ENCODE measurements at places on chromosomes 7 and 10.

DNA sequence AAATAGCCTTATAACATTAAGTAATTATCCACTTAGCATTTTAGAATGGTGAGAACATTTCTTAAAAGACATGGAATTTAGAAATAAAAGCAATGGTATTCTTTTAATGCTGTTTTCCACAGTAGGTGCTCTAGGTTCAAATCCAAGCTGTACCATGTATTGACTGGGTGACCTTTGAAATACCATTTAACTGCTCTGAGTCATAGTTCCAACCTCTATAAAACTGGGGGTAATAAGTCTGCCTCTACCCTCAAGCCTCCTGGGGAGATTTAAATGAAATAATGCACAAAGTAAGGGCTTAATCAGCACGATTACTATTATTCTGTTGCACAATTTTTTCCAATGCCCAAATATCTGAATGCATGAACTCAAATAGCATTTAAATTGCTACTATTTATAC, 236.4 kb upstream of the CCDC6 start:
- DNase-seq = no peak

DNA sequence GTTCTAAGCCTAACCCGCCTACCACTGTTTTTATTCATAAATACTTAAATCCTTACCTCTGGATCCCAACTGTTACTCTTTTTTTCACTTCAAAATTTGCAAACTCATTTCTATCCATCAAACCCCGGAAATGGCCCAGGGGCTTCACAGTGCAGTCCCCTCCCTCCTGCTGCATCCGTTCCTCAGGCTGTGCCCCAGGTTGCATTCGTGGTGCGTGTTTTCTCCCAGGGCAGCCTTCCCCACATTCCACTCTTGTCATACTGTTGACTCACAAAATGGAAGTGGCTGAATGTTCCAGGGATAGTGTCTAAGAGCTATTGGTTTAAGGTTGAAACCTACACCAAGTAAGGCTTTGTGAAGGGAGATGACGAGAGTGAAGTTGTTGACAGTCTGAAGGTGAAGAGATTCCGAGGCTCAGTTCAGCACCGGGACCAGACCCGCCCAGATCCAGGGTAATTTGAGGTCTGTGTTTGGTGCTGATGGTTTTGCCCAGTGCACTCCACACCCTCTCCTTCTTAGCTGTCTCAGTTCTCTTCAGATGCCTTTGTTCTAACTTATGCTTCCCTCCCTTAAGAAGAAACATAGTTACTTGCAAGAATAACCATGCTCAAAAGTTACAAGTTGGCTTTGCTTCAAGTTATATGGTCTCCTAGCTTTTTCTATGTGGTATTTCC, 7.7 kb downstream of the INSIG1 start:
- DNase-seq = no peak

GRCh38 chr7:108001764-108002725, 916 bp downstream of the LAMB1 start:
- peak; percentile 69 for DNase-seq

- no peak for DNase-seq
These were observed 137.5 kb downstream of the PARD3 start for GRCh38 chr10:34677591-34677990.

DNA sequence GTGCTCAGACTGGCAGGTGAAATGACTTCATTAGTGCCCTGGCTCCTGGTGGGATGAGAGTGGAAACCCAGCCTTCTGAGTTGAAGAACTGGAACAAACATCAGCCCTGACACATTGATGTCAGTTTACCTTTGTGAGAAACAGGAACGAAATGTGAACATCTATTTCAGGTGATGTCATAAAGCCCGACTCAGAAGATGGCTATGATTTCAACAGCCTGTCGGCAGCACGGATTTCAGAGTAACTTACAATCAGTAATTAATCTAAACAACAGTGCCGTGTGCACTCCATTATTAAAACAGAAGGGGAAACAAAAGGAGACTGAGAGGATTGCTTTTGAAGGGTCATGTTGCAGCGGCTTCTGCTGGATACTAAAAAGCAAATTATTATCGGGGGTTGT, 243.2 kb downstream of the FRMD4A start:
- no peak for DNase-seq

DNA sequence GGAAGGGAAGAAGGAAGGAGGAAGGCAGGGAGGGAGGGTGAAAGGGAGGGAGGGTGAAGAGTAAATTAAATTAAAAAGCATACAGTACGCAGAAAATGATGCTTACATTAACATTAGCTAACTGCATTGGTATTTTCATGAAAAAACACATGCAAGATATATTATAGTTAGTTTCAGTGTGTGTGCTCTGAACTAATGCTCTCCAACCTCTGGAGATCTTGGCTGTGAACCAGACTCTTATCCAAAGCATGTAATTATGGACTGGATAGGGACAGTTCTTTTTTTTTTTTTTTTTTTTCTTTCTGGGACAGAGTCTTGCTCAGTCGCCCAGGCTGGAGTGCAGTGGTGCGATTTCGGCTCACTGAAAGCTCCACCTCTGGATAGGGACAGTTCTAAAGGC, 357.0 kb downstream of the FRMD4A start:
- peak; percentile 67 for DNase-seq

- DNase-seq = peak; percentile 53
These were observed 24.0 kb downstream of the COL26A1 start for GRCh38 chr7:101386558-101387231.

DNA sequence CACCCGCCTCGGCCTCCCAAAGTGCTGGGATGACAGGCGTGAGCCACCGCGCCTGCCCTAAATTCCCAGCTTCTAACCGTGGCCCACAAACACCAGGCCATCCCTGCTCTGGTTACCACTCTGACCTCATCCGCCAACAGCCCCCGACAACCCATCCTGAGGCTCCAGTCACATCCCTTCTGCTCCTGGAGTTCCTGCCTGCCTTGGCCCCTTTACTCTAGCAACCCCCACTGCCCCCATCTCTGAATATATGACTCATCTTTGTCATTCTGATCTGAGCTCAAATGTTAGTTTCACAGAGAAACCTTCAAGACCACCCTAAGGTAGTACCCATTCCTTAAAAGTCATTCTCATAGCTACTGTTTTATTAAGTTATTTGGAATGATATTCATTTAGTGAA, 26.6 kb downstream of the RHEB start:
- no peak for DNase-seq

GRCh38 chr7:64877714-64878610, 25.1 kb upstream of the ZNF273 start:
- no peak for DNase-seq

DNA sequence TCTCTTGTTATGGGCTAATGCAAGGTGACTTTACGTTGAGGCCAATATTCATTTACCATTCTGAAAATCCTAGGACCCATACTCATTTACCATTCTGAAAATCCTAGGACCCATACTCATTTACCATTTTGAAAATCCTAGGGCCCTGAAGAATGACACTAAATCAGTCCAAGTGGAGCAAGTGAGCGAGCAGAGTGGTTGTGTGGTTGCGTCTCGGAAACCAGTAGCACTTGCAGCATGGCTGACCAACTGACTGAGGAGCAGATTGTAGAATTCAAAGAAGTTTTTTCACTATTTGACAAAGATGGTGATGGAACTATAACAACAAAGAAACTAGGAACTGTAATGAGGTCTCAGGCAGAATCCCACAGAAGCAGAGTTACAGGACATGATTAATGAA, 6.9 kb downstream of the SAR1A start:
- DNase-seq = no peak

GRCh38 chr7:26705567-26705966, 158.8 kb downstream of the SKAP2 start:
- DNase-seq = peak; percentile 96

- no peak for DNase-seq
These were observed 1.6 kb downstream of the HOXA13 start for GRCh38 chr7:27198138-27198841.

- no peak for DNase-seq
These were observed 410.0 kb upstream of the MGMT start for GRCh38 chr10:129056734-129057689.

DNA sequence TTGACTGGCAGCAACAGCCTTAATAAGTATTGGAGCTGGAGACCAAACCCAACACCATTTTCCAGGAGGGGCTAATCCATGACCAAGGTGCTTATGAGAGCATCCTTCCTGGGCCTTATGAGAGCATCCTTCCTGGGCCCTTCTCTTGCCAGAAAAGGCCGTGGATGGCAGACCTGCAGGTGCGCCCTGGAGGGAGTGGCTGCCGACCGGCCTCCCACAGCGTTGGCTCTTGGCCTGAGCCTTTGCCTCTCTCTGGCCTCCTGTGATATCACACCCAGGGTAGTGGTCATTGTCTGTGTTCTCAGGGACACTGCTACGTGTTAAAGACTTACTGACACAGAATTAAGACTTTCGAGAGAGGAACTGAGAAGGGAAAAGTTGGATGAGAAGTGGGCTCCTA, 22.3 kb upstream of the NUDCD3 start:
- no peak for DNase-seq

DNA sequence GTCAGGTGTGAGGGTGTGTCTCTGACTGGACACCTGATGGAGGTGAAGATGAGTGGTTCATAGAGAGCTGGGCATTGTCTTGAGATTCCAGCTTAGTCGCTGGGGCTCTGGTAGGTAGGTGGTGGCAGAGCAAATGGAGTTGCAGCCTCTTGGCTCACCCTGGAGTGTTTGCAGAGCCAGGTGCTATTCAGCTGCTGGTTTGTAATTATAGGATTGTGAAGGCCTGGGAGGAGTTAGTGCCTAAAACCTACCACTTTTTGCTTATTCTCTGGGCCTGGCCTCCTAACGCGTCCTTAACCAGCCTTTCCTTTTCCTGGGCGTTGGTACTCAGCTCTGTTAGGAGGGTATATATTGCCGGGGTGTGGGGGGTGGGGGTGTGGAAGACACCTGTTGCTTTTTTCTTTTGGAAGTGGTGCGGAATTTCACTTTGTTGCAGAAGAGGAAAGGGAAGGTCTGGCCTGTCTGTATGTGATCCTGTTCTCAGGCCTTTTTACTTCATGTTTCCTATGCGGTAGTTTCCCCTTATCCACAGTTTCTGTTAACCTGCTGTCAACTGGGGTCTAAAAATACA, 3.2 kb downstream of the PPRC1 start:
- no peak for DNase-seq

DNA sequence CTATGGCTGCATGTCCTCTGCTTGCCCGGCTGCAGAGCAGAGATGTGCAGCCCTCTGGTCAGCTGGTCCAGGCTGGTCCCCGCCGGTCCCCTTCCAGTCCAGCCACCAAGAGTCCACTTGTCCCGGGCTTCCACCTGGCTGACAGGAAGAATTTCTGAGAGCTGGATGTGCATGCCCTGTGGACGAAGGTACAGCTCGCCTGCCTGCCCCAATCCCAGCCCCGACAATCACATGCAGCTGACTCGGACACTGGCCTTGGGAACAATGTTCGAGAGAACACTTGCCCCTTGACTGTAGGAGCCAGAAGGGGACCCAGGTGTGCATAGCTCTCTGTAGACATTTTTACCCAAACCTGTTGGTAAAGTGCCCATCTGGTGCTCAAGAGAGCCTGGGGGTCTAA, 11.8 kb downstream of the AVPI1 start:
- no peak for DNase-seq

- no peak for DNase-seq
These were observed 207.9 kb downstream of the CTNNA3 start for GRCh38 chr10:67487906-67488619.

GRCh38 chr7:133609806-133610205, 356.9 kb downstream of the EXOC4 start:
- no peak for DNase-seq

- no peak for DNase-seq
These were observed 8.8 kb downstream of the MXI1 start for GRCh38 chr10:110216240-110216639.

DNA sequence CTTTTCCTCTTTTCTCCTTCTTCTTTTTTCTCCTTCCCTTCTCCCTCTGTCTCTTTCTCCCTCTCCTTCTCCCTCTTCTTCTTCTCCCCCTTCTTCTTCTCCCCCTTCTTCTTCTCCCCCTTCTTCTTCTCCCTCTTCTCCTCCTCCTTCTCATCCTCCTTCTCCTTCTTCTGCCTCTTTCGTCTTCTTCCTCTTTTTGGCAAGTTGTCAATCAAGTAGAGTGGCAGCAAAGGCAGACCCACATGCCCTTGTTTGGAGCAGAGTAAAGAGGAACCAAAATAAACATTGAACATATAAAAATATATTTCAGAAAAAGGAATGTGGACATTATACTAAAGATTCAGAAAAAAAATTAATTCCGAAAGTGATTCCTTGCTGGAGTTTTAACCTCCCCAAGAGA, 59.6 kb upstream of the ZNF33B start:
- no peak for DNase-seq

- DNase-seq = peak; percentile 2
These were observed 154.7 kb downstream of the PON1 start for GRCh38 chr7:95169678-95170077.

- no peak for DNase-seq
These were observed 76.0 kb downstream of the HGF start for GRCh38 chr7:81693894-81694293.

GRCh38 chr7:1579481-1580421, 9.9 kb upstream of the PSMG3 start:
- peak; percentile 89 for DNase-seq

DNA sequence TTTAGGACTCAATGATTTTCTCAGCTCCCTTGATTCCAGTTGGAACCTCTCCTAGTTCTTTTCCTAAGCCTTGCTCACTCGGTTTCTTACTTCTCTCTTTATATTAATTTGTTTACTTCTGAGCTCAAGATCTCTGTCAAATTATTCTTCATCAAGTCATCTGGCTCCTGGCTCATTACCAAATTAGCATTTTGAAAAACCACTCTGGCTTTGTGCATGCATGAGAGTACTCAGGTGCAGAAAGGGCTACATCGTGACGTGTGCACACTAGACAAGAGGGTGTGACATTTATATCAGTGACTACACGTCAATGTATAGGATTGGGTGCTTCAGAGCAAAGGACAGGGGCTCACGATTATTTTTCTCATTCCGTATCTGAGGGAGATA, 645.7 kb upstream of the DPP6 start:
- DNase-seq = no peak

GRCh38 chr10:408236-408635, 273.0 kb downstream of the ZMYND11 start:
- peak; percentile 27 for DNase-seq

DNA sequence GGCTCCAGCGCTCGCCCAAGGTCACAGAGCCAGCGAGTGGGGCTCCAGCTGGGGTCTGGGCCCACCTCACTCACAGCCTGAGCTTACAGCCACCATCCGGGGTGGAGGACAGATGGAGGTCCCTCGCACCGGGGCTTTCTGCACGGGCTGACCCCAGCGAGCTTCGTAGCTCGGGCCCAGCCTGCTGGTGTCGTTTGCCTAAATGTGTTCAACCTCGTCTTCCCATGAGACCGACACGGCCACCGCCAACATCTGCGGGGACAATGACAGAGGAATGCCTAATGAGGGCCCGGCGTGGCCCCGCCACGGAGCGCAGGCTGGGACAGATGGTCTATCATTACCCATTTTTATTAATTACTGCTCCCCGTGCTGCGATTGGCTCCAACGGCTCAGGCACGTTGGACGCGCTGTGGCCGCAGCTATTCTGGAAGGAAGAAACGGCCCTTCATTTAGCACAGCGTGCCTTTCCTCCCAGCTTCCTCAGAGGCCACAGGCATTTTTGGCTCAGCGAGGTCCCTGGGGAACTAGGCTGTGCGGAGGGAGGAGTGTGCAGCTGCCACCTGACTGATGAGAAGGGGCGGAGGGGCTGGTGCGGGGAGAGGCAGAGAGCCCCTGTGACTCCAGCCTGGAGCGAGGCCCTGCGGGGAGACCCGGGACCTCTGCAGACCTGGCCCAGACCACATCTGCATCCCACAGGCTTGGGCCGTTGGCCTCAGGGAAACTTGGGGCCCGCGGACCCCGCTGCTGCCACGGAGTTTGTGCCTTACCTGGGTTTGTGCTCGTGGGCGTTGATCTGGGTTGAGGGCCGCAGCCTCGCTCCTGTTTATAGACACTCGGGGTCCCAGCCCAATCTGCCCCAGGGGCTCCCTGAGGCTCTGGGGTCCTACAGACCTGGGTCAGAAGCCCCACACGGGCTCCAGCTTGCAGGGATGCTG, 22.9 kb upstream of the ELFN1 start:
- peak; percentile 44 for DNase-seq

All from adipocyte (in vitro differentiated cells).